Stimulated activated CD4-positive, alpha-beta T cell treated with anti-CD3 and anti-CD28 coated beads, Interleukin-12 subunit alpha, Interleukin-12 subunit beta, amount 100 ng/mL, for 48 hours (primary cell): ENCODE measurements at places on chromosomes 4 and X.

- DNase-seq = no peak
Measured at GRCh38 chr4:130131536-130131935, 1035.6 kb downstream of the C4orf33 start.

- DNase-seq = no peak
Measured at GRCh38 chr4:111128327-111128726, 505.4 kb upstream of the PITX2 start.

DNA sequence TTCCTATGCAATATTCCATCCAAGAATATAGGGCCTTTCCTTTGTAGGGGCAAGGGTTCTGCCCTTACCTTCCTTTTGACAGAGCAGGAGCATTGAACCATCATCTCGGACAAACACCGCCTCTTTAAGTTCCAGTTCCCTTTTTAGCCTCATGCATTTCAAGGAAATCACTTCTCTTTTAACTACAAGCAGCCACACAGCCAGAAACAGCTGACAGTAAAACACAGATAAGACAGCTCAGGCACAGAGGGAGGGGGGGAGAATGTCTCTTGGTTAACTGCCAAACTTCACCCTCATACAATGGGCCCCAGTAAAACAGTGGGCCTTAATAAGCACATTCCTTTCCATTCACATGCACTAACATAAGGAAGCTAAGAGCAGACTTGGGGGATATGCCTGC is 648.3 kb downstream of the GABRG1 start:
- no peak for DNase-seq

DNA sequence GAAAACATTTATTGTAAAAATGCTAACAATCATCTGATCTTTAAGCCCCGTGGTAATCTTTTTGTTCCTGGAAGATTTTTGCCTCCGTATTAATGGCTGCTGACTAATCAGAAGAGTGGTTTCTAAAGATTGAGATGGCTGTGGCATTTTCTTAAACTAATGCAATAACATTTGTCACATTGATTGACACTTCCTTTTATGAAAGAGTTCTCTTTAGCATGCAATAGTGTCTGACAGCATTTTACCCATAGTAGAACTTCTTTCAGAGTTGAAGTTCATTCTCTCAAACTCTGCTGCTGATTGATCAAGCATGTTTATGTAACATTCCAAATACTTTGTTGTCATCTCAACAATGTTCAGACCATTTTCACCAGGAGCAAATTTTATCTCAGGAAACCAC is 26.8 kb upstream of the UGT2B4 start:
- no peak for DNase-seq

DNA sequence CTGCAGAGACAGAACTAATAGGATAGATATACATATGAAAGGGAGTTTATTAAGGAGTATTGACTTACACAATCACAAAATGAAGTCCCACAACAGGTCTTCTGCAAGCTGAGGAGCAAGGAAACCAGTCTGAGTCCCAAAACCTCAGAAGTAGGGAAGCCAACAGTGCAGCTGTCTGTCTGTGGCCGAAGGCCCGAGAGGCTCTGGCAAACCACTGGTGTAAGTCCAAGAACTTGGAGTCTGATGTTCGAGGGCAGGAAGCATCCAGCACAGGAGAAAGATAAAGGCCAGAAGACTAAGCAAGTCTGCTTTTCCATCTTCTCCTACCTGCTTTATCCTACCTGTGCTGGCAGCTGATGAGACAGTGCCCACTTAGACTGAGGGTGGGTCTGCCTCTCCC is 89.6 kb downstream of the MXRA5 start:
- DNase-seq = no peak

- DNase-seq = no peak
Measured at GRCh38 chr4:73303711-73304110, 45.1 kb upstream of the ANKRD17 start.
